ENCODE measurements at places on chromosomes 7 and 10. TPM values are rescaled to one million over a fixed set of nuclear protein-coding genes. Genes with fewer than 3 reads are reported as not detected.

Gene FXYD4
- not detected for total RNA-seq

DNA sequence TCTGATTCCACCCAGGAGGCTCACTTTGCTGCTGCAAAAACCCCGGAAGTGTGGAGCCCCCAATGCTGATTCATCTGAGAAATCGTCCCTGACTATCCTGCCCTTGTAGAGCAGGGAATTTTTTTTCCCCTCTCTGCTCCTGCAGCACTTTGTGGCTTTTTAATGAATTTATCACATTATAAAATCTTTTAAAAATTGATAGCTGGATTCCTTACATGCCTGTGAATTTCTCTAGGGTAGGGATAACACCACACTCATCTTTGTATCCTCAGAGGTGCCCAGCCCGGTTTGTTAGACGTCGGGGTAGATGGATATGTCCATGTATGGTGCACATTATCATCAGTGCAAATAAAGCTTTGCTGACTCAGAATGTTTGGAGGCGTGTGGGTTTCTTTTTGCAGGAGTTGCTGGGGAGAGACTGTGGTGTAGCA lies 185.7 kb downstream of the STK31 start:
- no peak overlapping the region for H3K4me3 ChIP-seq
- no peak overlapping the region for H3K27ac ChIP-seq
- peaks cover 9% of the 10 kb centered on the region for H3K27me3 ChIP-seq
- H3K36me3 ChIP-seq, result no peaks in the 10 kb centered on the region

DNA sequence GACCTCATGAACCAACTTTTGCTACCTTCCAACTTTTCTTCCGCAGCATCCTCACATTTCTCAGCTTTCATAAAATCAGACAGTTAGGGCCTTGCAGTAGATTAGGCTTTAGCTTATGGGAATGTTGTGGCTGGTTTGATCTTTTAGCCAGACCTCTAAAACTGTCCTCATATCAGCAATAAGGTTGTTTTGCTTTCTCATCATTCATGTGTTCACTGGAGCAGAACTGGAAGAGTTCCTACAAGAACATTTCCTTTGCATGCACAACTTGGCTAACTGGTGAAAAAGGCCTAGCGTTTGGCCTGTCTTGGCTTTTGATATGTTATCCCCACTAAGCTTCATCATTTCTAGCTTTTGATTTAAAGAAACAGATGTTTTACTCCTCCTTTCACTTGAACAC lies 130.0 kb upstream of the LRRTM3 start:
- no peaks in the 10 kb centered on the region for H3K4me1 ChIP-seq
- no peak overlapping the region for H3K27ac ChIP-seq
- no peaks in the 10 kb centered on the region for H3K36me3 ChIP-seq
- H3K4me3 ChIP-seq, result no peak overlapping the region
- no peak for DNase-seq
- no peaks in the 10 kb centered on the region for H3K27me3 ChIP-seq

DNA sequence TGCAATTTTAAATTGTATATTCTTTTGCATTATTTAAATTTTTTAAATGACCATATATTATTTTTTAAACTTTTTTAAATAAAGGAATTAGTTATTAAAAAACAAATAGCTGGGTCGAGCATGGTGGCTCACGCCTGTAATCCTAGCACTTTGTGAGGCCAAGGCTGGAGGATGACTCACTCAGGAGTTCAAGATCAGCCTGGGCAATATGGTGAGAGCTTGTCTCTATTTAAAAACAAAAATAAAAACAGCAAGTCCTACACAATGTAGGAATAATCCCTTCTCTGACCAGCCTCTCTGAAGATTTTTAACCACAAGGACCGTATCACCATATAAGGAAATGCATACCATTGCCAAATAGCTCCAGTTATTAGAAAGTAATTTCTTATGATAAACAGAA lies 19.6 kb downstream of the NOC3L start:
- H3K4me3 ChIP-seq, result no peak overlapping the region
- no peaks in the 10 kb centered on the region for H3K4me1 ChIP-seq
- no peak for DNase-seq
- H3K27me3 ChIP-seq, result no peaks in the 10 kb centered on the region

DNA sequence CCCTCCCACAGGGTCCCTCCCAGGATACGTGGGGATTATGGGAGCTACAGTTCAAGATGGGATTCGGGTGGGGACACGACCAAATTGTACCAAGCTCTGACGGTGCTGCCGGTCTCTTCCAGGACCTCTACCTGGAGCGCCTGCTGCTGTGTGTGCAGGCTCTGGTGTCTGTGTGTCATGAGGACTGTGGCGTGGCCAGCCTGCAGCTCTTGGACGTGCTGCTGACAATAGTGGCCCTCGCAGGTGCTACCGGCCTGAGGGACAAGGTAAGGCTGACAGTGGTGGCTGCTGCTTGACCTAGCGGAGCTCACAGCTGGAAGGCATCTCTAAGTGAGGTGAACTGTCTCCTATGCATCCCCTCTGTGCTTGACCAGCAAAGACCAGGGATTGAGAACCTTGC lies 34.5 kb upstream of the PRKAR1B start:
- no peak overlapping the region for H3K27ac ChIP-seq
- no peak for DNase-seq

Measured in T-cell (primary cell).